ENCODE measurements at places on chromosomes 3 and 15. TPM values are rescaled to one million over a fixed set of nuclear protein-coding genes. Genes with fewer than 3 reads are reported as not detected.

DNA sequence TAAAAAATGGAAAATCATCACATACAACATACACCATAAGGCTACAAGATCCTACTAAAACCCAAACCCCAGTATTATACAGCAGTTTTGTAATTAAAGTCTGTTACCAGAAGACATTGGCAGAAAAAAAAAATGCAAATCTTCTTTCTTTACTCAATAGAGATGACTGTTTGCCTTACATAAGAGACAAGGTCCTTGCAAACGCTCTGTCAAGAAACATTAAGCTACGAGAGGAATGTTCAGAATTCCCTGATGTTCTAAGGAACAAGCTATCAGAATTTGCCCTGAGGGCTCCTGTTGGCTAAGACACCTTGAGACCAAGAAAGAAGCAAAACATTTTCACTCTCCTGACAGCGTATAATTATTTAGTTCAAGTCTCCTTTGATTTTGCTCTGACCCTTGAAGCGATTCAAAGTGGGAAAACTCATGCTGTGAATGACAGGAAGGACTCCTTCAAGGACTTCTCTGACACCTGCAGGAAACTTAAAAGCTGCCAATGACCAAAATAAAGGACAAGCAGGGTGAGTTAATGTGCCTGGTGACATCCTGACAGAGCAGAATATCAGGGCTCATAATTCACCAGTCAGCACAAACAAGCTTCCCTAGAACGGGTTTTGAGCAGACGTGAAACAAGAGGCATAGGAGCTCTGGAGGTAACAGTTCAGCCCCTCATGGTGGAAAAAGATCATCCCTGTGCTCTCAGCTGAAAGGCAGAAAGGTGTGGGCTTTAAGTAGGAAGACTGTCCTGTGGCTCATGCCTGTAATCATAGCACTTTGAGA is 2.5 kb downstream of the SCAMP2 start:
- DNase-seq = no peak

GRCh38 chr15:62432702-62433398 is 267.8 kb upstream of the C2CD4B start:
- DNase-seq = no peak

GRCh38 chr3:108125550-108126071 is 34.8 kb upstream of the CD47 start:
- DNase-seq = no peak

GRCh38 chr3:168077091-168077490 is 18.6 kb downstream of the GOLIM4 start:
- DNase-seq = no peak

- no peak for DNase-seq
Observed at GRCh38 chr3:46852839-46853355, 10.3 kb downstream of the MYL3 start.

Gene EPHA6
- total RNA-seq = 49.7 TPM

GRCh38 chr15:74013374-74013894 is 18.9 kb downstream of the PML start:
- DNase-seq = no peak

- peak; percentile 59 for DNase-seq
Observed at GRCh38 chr3:42690766-42691680, 5.7 kb downstream of the KLHL40 start.

GRCh38 chr3:151008699-151009098 is 36.2 kb upstream of the CLRN1 start:
- DNase-seq = no peak

Gene FGD5
- 18.6 TPM for total RNA-seq

GRCh38 chr3:127406309-127407025 is 118.6 kb upstream of the PRR20G start:
- peak; percentile 40 for DNase-seq

GRCh38 chr15:75662823-75663519 is 15.3 kb downstream of the SNX33 start:
- DNase-seq = no peak

- no peak for DNase-seq
Observed at GRCh38 chr15:49507261-49507660, 84.2 kb downstream of the FGF7 start.

Gene FAN1
- total RNA-seq = 19.3 TPM

Gene CYP11A1
- 0.49 TPM for total RNA-seq

DNA sequence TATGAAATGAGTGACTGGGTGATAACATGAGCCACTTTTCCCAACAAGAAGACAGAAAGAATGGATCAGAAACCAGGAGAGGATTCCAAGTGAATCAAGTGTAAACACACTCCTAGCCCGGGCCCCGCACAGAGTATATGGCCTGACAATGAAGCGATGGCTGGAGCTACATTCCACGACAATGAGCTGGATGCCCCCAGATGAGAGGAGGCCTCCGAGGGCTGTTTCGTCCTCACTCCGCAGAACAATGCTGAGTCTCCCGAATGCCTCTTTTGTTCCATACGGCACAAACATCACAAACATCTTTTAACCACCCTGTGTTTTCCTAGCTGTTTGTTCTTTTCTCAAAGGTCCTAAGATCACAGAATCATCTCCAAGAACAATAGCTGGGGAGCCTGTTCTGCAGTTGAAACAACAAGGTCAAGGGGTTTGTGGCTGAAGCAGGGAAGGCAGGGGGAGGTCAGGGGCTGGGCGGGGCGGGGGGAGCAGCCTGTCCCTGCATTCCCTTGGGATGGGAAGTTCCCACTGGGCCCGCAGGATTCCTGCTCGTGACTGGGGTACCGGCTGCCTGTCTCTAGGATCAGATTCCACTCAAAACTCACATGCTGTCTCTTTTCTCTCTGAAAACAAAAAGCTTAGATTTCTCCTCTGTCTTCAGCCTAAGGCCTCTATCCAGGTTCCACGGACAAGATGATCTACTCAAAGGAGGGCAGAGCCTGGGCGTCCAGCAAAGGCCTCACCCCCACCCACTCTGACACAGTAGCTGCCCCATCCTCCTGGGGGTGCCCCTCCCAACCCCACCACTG is 151.3 kb downstream of the XXYLT1 start:
- no peak for DNase-seq
